COLO829 (cell line): ENCODE measurements at places on chromosomes 12 and 14.

GRCh38 chr12:69556383-69556782 lies 28.9 kb upstream of the CCT2 start:
- DNase-seq, result no peak

DNA sequence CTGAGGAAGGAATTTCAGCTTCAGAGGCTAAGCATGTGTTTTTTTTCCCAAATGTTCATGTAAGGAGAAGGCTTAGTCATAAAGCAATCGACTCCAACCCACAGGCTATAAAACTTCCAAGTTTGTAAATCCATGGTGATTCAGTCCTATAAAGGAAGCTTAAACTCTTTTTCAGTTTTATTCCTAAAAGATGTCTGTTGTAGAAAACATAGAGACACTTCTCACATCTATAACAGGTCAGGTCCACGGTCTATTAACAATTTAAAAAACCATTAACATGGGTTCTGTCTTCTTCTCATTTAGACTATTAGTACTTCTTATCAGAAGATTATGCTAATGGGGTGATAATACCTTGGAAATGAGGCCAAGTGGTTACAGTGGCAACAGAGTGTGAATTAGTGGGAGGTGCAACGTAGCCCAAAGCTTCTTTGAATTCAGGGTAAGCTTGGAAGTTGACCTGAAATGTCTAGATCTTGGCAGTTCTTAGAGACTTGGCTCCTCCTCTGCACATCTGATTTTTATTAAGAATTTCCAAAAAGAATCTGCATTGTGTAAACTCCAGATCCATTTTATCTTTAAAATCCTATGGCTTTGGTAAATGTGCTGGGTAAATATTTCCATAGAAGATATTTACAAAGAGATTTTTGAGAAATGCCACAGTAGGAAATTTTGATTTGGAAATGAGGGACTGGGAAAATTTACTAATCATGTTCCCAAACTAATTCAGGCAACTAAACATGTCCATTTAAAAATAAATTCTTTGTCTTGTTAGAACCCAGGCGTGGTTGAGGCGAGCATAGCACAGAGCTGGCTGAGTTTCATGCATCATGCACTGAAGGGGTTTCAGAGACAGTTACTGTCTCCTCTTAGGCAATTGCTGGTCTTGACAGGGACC lies 86.4 kb downstream of the EML1 start:
- peak; percentile 61 for DNase-seq

DNA sequence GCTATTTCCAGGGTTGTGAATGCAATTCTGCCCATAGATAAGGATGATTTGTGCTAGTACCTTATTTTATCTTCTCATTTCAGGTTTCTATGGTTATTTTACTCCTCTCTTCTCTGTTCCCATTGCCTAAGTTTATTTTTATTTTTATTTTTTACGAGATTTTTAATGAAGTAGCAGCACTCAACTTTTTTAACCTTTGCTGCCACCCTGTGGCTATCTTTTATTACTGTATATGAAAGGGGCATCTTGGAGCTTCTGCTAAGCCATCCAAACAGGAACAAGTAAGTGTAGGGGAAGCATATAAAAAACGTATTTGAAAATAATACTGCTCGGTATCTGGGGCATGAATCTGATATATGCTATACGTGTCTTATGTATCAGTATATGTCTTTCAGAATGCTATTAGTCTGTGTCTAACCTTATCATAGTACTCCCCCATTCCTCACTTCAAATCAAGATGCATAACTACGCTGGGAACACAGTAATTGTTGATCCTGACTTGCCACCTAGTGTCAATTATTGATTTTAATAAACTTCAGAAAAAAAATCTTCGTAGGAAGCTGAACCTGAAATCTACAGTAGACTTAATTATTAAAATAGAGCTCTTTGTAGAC lies 60.3 kb downstream of the KLRG1 start:
- peak; percentile 23 for DNase-seq

DNA sequence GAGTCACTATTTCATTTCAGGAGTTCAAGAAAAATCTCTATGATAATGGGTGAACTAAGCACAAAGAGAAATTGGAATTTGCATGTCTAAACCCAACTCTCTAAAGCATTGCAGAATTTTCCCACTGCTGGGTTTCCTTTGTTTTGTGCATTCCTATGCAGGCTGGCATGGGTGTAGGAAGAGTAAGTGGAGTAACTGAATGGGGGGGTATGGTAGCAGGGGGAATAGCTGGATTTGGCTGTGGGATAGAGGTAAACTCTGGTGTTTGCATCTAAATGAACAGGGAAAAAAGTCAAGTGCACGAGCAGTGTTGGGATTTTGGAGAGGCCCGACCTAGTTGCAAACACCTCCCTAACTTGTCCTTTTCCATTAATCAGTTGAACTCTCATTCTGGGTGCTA lies 159.1 kb downstream of the ANO4 start:
- no peak for DNase-seq

DNA sequence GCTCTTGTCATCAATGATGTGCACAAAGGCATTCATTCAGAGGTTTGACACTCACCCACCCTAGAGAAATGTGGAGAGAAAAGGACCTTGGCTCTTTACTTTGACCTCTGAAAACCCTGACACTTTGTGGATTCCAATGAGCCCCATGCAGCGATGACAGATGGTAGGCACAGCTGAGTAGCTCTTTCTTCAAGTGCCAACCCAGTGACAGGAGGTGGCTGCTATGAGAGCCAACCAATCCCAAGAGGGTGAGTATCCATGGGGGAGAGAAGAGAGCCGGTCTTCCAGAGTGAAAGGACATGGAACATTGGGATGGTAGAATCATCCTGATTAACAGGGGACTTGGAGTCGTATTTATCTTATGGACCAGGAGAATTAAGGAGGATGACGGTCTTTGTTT lies 17.8 kb downstream of the SLC8A3 start:
- no peak for DNase-seq

GRCh38 chr14:99481745-99482099 lies 513 bp downstream of the CCNK start:
- DNase-seq, result peak; percentile 24

- peak; percentile 72 for DNase-seq
Measured at GRCh38 chr12:46523863-46524770, 151.5 kb upstream of the SLC38A2 start.

DNA sequence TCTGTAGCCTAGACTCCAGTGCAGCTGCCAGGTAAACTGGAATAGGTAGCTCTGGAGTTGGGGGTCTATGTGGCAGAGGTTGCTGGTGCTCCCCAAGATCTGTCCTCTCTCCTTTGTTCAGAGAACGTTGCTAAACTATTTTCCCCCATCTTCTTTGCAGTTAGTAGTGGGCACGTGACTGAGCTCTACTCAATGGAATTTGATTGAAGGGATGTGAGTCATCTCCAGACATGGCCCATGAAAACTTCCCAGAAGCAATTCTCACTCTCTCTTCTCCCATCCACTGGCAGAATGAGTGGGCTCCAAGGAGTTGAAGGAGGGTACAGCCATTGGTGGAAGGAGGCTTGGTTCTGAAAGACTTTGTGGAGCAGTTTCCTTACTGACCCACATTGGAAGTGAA lies 44.0 kb downstream of the PAH start:
- peak; percentile 28 for DNase-seq

- no peak for DNase-seq
Measured at GRCh38 chr12:13187399-13187798, 9.1 kb upstream of the EMP1 start.

DNA sequence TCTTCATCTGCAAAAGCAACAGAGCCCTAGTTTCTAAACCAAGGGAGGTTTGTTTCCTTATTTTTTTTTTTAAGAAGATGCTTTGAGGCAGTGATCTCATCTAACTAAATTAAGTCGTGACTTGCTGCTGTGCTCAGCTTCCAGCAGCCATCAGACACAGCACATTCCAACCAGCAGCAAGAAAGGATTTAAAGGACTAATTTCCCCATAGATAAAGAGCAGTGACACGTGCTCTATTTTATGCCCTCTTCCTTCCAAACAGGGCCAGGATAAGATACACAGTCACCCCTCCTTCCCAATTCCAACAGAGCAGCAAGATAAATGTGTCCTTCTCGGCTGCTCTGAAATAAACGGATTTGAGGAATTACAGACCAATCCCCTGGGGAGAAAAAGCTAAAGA lies 81.7 kb downstream of the PRKAB1 start:
- no peak for DNase-seq

DNA sequence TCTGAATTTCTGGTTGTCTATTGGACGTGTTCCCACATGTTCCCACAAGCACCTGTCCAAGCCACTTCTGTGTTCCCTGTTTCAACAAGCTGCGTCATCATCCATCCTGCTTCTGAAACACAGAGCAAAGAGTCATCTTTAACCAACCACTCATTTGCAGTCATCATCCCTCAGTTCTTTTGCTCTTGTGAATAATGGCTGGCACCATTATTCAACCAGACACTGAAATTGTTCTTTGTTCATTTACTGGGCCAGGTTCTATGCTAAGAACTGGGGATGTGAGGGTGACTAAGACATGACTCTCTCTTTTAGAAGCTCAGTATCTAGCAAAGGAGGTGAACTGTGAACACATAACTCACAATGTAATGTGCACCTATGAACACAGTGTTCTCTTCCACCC lies 40.7 kb upstream of the ANO4 start:
- peak; percentile 17 for DNase-seq

DNA sequence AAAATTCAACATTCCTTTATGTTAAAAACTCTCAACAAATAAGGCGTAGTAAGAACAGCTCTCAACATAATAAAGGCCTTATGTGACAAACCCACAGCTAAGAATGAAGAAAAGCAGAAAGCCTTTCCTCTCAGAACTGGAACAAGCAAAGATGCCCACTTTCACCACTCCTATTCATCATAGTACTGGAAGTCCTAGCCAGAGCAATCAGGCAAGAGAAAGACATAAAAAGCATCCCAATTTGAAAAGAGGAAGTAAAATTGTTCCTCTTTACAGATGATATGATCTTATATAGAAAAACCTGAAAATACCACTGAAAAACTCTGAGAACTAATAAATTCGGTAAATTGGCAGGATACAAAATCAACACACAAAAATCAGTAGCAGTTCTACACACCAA lies 52.1 kb downstream of the STON2 start:
- no peak for DNase-seq

DNA sequence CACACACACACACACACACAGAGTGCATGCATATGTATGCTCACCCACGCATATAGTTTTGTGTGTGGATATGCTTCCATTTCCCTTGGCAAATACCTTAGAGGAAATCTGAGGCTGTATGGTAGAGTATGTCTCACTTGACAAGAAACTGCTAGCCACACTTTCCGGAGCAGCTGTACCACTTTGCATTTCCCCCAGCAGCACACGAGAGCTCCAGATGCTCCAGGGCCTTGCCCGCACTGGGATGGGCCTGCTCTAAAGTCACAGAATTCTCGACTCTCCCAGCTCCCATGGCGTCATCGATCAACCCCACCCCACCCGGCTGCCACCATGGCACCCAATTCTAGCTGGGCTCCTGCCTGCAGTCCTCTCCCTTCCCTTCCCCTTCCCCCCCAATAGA lies 21.9 kb downstream of the CLMN start:
- DNase-seq, result no peak

DNA sequence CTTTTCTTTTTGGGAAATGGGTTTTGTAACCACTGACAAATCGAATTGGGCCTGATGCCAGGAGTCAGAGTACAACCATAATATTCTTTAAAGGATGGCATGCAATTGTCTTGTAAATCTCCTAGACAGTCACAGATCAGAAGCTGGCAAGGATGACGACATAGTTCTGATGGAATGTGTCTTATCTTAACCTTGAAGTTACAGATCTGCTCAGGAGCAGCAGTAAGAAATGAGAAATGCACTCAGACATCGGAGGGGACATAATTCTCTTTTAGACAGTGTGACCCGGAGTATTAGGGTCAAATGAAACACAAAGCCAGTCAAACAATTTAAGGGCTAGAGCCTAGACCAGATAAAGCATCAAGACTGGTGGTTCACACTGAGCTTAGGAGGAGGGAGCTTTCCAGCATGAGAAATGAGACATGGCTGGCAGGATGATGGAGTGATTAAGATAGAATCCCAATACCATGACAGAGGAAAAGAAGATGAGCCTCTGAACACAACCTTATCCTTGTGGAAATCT lies 17.5 kb downstream of the CBX5 start:
- no peak for DNase-seq

- no peak for DNase-seq
Measured at GRCh38 chr12:80643961-80644360, 63.5 kb upstream of the MYF6 start.

- no peak for DNase-seq
Measured at GRCh38 chr12:52606581-52607218, 5.4 kb upstream of the KRT72 start.

DNA sequence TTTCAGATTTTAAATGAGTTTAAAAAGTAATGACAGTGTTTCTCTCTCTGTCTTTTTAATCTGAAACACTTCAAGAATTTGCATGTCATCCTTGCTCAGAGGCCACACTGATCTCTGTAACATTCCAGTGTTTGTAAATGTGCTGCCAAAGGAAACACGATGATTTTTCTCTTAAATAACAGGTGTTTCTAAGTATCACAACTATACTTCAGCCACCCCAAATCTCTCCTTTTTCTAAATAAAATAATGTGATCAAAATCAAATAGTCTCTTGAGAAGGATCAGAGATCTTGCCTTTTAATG lies 3.3 kb upstream of the GALC start:
- DNase-seq, result no peak

DNA sequence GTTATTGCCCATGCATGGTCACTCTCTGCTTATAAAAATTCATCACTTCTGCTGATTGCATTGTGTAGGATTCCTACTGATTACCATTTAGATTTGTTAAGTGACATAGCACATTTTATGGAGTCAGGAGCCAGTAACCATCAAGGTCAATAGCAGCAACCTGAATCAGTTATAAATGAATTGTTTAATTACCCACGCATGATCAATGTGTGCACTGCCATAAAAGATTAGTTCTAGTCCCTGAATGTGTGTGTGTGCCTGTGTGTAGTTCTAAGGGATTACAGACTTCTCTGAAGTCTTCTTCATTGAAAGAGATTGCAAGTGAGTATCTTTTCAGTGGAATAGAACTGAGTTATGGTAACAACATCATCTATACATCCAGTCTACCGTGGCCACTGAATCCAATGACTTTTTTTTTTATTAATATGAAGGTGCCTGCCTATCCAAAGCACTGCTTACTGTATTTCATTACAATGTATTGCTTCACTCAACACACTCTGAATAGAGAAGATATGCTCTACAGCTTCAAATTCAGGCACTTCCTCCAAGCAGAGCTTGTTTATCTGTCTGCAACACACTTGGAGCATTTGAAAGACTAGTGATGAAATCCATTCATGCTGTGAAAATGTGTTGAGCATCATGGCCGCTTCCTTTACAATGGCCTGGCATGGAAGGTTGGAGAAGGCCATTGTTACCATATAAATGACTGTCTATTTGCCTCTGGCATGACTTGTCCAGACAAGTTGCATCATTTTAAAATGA lies 381.7 kb downstream of the DIO2 start:
- no peak for DNase-seq

GRCh38 chr14:70622111-70622712 lies 19.5 kb upstream of the TTC9 start:
- DNase-seq, result peak; percentile 38
